Left renal cortex interstitium (tissue), 4 donors: ENCODE measurements at places on chromosomes 6 and 20. TPM values are rescaled to one million over a fixed set of nuclear protein-coding genes. Genes with fewer than 3 reads are reported as not detected.

SLC17A3 gene
- polyA plus RNA-seq, result 0.79 TPM

DNA sequence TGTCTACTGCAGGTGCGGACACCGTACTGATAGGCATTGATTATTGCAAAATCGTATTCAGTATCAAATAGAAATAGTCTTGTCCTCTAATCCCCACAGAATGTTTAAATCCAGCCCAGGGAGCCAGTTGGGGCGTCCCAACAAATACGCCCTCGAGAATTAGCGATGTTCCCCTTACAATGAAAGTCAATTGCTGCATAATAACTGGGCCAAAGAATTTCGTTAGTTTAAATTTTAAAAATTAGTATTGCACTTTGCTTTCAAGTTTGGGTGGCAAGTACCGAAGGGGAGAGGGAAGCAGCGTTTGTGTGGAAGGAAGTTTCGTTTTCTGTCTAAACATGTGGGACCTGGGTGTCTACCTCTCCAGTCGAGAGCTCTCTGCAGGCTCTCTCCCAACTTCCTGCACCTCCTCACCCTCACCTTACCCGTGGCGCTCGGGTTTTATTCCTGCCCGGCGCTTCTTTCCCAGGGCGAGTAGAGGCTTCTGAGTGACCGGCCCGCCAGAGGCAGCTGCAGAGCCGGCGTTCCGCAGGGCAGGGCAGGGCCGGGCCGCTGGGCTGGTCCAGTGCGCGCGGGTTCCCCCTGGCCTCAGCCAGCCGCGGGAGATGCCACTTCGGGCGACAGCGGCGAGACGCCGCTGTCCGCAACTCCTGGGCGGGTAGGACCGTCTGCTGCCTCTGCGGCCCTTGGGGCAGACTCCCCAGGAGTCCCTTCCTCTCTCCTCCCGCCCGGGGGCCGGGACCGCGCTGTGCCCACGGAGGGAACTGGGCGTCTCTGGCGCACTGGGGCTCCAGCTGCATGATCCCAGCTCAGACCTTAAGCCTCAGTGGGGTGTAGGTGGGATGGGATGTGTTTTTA, 862 bp upstream of the TFAP2C start:
- no peak for DNase-seq

GRCh38 chr20:57350081-57350710, 859 bp upstream of the RAE1 start:
- no peak for DNase-seq

GMPR gene
- 12.2 TPM for polyA plus RNA-seq

PDYN gene
- 0.33 TPM for polyA plus RNA-seq

GRCh38 chr20:22274330-22274729, 310.0 kb downstream of the FOXA2 start:
- no peak for DNase-seq

TRIM31 gene
- 0.21 TPM for polyA plus RNA-seq

DNA sequence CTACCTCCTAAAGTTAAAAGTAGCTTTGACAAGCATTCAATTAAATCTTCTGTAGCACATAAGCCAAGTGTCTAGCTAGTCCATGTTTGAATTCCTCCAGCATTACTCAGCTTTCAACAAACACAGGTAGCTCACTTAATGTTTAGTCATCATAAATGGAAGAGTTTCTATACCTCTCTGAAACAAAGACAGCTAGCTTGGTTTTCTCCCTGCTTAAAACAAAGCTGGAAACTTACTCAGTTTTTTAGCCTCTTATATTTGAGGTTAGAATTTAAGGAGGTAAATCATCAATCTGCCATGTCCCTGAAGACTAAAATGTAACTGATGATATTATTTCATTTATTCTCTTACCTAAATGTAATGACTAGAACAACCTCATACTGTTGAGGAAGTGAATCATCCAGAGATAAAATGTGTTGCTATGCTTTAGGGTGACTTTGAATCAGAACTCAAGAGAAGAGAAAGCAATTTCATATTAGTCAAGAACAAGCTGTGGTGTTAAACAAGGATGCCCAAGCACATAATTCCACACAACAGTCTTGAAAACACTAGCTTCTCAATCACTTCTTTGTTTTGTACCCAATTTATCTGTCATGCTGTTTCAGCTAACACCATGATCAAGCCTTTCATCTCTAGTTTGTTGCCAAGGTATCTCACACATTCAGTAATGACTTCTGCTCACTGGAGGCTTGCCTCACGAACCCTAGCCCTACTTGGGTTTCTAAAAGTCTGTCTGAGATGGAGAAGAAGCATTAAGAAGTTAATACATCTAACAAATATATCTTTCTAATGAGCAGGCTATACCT, 251.9 kb downstream of the EPM2A start:
- no peak for DNase-seq

ZC2HC1B gene
- polyA plus RNA-seq, result not detected

DNA sequence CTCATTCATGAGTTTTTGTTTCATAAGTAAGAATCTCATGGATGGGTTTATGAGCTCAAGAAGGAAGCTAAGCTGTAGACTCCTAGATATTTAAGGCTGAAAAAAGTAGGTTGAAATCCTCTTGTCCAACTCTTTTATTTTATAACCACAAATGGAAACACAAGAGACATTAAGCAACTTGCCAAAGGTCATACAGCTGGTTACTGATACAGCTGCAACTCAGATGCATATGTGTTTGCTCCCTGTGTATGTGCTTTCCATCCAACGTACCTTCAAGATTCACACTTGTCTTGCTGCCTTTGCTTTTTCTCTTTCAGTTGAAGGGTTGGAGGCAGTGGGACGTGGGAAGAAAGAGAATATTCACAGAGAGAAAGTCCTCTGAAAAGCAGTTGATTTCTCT, 153.5 kb upstream of the STMND1 start:
- no peak for DNase-seq

DNA sequence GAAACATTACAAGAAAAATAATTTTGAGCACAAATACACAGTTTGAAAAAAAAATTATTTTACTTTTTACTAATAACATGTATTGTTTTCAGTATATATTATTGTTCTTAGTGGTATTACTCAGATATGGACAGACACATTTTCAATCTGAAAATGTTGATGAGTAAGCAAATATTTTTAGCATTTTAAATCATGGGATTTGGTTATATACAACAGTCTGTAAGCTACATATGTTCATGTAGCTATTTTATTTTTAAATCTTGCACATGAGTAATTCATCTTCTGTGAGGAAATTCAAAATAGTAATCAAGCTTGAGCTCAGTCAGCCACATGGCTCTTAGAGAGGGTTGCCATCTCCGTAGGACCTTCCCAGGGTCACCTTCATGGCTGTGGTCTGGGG, 471.9 kb downstream of the QKI start:
- DNase-seq, result no peak

BPI gene
- polyA plus RNA-seq, result not detected

DNA sequence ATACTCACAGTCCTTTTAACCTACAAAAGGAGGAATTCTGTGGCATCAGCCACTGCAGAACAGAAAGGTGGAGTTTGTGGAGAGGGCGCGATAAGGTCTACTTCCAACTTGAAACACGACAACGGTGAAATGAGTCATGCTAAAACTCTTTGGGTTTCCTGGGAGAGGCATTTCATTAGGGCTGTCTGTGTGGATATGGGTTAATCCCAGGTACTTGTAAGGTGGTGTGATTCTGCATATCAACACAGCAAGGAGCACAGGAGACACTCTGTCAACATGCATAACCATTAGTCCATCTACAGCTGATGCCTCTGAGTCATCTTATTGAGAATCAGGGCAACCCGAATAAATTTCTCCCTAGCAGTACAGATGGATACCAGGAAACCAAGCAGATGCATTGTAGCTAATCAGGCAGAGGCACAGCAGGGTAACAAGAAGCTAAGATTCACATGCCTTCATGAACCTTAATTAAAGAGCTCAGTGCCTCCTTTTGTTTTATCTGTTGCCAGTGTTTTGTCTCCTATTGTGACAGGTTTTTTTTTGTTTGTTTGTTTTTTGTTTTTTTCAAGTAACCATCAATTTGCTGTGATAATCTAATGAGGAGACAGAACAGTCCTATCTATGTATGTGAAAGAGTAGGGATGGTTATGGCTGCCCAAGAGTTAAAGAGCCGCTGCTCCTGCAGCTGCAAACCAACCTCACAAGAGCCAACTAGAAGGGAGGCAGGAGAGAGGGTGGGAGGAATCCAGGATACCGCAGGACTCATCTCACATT, 315.8 kb upstream of the SOX4 start:
- DNase-seq, result no peak

DNA sequence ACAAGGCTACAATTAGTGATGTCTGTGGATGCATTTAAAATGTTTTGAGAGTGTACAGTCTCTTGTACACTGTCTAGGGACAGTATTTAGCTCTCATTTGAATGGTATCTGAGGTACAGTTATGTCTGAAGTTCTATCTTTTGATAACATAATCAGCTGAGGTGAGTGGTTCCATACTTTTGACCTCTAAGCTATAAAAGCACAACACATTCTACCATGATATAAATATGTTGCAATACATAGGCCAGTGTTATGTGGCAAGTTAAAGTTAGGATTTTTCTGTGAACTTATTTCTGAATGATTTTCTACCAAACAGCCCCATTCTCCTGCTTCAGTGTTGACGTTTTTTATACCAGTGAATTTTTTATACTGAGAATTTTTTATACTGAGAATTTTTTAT, 77.6 kb downstream of the AKAP7 start:
- DNase-seq, result no peak

SLC22A2 gene
- 9.4 TPM for polyA plus RNA-seq

DNA sequence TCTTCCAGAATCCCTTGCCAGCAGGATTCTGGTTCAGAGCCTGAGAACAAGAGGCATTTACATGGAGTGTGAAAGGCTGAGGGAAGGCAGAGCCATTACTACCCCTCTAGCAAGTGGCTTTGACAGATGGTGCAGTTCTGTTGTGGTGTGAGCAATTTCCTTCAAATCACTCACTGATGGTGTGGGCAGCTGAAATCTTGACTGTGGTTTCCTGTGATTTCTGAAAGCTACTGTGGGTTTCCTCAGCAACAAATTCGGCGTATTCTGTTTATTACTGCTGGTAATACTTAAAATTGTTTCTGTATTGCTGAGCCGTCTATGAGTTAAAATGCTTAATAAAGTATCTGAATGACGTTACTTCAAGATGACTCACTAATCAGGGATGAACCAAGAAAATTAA, 181.5 kb upstream of the TCF21 start:
- DNase-seq, result no peak

DNA sequence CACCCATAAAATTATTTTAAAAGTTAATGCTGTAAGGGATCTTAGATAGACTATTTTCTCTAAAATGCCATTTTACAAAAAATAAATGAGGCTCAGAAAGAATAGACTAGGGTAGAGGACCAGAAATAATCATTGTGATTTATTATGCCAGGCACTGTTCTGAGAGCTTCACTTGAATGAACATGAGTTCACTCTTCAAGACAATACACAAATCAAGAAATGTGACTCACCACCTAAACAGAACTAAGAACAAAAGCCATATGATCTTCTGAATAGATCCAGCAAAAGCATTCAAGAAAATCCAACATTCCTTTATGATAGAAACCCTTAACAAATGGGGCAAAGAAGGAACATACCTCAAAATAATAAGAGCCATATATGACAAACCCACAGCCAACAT, 582.0 kb downstream of the PKHD1 start:
- no peak for DNase-seq

MEP1A gene
- polyA plus RNA-seq, result 0.07 TPM

GRCh38 chr20:6622041-6622440, 145.4 kb upstream of the BMP2 start:
- DNase-seq, result no peak

GRCh38 chr20:5164645-5165625, 38.1 kb downstream of the CDS2 start:
- no peak for DNase-seq

TBX18 gene
- polyA plus RNA-seq, result 10.7 TPM

GRCh38 chr20:19695081-19695480, 63.0 kb upstream of the RIN2 start:
- DNase-seq, result no peak

GRCh38 chr20:60968853-60969720, 283.0 kb upstream of the CDH4 start:
- no peak for DNase-seq

DNA sequence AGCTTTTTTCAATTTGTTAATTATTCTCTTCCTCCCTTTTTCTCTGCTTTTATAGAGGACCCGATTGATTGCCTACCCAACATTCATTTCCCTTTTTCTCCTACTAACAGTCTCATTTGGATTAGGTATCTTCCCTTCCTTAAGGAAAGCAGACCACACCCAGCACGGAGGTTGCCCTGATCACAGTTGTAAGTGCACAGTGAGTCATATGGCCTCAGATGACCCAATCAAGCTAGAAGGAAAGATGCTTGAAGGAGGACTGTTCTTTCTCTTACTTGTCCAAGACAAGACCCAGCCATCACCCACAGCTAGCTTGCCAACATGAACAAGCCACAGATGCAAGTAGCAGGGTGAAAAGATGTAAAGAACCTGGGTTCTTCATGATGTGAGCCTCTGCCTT, 518.6 kb downstream of the PKHD1 start:
- no peak for DNase-seq

SAYSD1 gene
- polyA plus RNA-seq, result 22.6 TPM

FAXC gene
- polyA plus RNA-seq, result 5.9 TPM

RAET1G gene
- polyA plus RNA-seq, result 1.2 TPM

DNA sequence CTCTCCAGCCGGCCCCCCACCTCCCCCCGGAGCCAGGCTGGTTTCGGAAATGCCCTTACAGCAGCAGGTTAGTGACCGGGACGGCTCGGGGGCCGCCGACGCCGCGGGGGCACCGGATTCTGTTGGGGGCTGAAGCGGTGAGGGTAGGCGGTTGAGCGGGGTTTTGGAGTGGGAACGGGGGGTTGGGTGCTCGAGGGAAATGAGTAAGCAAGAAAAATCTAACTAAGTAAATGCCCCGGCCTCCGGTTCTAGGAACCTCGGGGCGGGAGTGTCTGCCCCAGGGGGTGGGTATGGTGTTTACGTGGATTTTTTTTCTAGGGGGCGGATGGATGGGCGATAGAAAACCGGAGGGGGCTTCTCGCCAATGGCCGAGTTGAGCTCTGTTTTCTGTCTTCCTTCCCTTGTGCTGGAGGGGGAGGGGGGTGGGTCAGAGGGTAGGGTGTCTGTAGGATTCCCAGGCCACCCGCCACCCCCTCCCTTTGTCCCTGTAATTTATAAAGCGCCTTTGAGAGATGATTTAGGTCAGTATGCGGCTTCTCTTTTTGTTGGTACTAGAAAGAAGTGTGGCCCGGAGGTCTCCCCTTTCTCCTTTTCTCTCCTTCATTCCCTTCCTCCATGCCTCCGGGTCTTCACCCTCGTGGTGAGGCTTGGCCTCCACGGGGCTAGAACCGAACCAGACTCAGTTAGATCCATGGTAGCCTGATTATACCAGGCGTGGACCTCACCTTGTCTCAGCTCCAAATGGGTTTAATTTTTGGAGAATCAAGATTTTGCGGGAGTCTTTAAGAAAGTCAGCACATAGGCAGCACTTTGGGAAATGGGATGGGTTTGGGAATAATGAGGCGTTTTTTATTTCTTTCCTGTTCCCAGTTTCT, 2.3 kb downstream of the E2F3 start:
- DNase-seq, result peak; percentile 28
